ENCODE measurements at places on chromosomes 4 and X.

DNA sequence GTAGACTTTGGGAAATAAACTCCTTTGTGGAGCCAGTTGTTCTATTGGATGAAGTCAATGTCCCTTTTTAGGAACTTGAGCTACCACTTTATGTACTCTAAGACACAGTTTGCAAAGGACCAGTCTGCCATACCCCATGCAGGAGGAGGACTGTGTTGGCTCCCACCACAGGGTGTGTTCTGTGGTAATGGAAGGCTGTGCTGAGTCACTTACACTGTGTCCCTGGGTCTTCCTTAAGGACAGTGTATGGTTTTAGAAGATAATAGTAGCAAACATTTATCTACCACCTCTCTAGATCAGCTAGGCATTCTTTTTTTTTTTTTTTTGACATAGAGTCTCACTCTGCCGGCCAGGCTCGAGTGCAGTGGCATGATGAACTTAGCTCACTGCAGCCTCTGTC, 184.0 kb upstream of the PGRMC2 start:
- H3K4me3 ChIP-seq, result no peak overlapping the region
- peaks cover 2% of the 10 kb centered on the region for H3K36me3 ChIP-seq
- no peaks in the 10 kb centered on the region for H3K27me3 ChIP-seq

- H3K27me3 ChIP-seq, result no peaks in the 10 kb centered on the region
- H3K36me3 ChIP-seq, result no peaks in the 10 kb centered on the region
- no peak for DNase-seq
- no peaks in the 10 kb centered on the region for H3K4me1 ChIP-seq
- no peak overlapping the region for H3K4me3 ChIP-seq
- no peak overlapping the region for H3K27ac ChIP-seq
Observed at GRCh38 chr4:133550436-133550835, 401.3 kb downstream of the PCDH10 start.

- H3K27ac ChIP-seq, result no peak overlapping the region
- no peak for DNase-seq
- no peaks in the 10 kb centered on the region for H3K4me1 ChIP-seq
- peaks cover 13% of the 10 kb centered on the region for H3K27me3 ChIP-seq
Observed at GRCh38 chr4:17246656-17247055, 265.2 kb downstream of the QDPR start.

DNA sequence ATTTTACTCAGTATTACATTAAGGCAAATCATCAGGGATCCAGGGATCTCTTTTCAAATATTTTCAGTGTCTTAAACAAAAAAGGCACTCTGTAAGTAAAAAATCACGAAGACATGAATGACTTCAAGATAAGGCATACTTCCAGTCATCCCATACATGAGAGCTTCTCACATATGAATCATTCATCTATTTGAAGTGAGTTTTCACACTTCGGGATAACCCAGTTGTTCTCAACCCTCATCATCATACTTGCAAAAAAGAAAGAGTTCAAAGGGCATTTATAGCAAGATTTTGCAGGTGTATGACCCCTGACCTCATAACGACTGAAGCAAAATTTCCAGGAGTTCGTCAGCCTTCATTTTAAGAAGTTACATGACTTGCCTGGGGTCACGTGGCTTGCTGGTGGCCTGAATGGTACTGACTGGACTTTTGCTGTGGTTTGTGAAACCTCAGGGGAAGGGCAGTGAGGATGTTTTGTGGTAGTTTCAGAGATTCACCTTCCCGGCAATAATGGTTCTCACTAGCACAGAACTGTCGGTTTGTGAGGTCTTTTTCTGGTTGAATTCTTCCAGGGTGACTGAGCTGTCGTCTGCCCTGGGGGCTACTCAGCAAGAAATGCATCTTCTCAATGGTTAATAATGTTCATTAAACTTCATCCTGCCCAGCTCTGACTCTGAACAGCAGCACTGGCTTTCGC, 115.8 kb upstream of the SHISA3 start:
- no peak overlapping the region for H3K4me3 ChIP-seq
- DNase-seq, result no peak
- peaks cover 24% of the 10 kb centered on the region for H3K27me3 ChIP-seq
- H3K27ac ChIP-seq, result no peak overlapping the region
- H3K36me3 ChIP-seq, result no peaks in the 10 kb centered on the region

DNA sequence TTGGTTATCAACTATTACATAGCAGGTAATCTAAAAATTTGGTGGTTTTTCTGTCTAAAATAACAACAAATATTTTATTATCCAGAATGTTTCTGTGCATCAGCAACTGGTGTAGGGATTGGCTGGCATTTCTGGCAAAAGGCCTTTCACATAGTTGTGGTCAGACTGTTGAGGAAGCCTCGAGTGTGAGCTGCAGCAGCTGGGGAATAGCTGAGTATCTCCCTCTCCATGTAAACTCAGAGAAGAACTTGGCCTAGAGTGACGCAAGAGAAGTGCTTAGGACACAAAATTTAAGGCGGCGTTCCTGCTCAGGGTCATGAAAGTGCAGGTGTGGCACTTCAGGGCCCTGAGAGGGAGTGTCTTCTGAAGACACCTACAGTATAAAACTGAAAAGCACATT, 558.9 kb downstream of the SPOCK3 start:
- H3K36me3 ChIP-seq, result no peaks in the 10 kb centered on the region
- H3K27ac ChIP-seq, result no peak overlapping the region
- DNase-seq, result no peak
- H3K4me3 ChIP-seq, result no peak overlapping the region

DNA sequence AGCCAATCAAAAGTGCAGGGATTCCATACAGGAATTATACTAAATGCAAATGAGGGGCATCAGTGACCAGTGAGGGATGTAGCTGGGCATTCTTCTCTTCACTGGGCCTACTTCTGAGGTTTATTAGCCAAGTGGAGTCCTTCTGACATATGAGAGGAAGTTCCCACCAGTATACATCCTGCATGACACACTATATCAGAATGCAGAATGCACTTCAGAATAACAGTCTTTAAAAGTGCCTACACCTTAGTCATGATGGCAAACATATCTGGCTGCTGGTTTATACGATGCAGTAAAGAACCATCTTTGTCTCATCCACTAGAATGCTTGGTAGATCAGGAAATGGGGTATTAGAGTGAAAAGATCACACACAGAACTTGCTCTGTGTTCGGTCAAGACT, 180.3 kb upstream of the PPARGC1A start:
- H3K4me3 ChIP-seq, result no peak overlapping the region
- no peaks in the 10 kb centered on the region for H3K4me1 ChIP-seq
- no peak overlapping the region for H3K27ac ChIP-seq
- H3K27me3 ChIP-seq, result peaks cover 4% of the 10 kb centered on the region

DNA sequence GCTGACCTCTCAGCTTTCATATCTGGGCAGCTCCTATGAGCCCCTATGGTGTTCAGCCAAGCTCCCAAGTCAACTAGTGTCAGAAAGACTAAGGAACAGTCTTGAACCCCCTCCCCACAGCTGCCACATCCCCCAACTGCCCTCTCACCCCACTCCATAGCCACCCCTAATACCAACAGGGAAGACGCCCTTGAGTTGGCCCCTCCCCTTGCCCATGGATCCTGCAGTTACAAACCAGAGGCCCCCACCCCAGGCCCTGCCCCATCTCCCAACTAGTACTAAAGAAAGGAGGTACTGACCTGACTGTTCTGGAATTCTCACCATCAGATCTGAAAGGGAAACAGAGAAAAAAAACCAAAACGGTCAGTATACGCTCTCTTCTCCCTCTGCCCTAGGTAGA, 10.2 kb upstream of the IQSEC2 start:
- H3K27ac ChIP-seq, result no peak overlapping the region
- DNase-seq, result no peak
- no peaks in the 10 kb centered on the region for H3K27me3 ChIP-seq
- no peaks in the 10 kb centered on the region for H3K36me3 ChIP-seq
- no peak overlapping the region for H3K4me3 ChIP-seq

DNA sequence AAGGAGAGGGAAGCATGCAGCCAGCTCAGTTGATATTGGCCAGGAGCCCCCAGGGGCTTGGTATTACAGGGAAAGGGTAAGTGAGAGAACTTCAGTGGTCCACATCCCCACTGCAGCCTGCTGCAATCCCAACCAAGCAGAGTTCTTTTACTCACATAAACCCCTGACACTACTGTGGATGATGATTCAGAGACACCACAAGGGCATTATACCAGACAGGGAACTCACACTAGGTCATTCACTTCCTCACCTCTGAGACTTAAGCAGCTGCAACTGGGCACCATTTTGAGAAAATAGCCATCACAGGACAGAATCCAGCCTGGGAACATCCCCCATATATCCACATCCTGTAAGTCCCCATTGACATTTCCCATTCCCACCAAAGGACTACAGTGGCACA, 248.0 kb downstream of the INPP4B start:
- no peaks in the 10 kb centered on the region for H3K27me3 ChIP-seq
- H3K4me1 ChIP-seq, result peaks cover 4% of the 10 kb centered on the region
- H3K4me3 ChIP-seq, result no peak overlapping the region
- H3K27ac ChIP-seq, result no peak overlapping the region

GRCh38 chrX:119398974-119399771, at the start of gene SLC25A43:
Gene SLC25A43, plus strand, starts transcription at chrX:119399336. Its CDS starts 68 bp downstream, at chrX:119399404.
- DNase-seq, result peak; percentile 38
- H3K4me3 ChIP-seq, result peak within 1 kb of the TSS; percentile 85
- peaks cover 22% of the 10 kb centered on the region for H3K4me1 ChIP-seq
- peak within 1 kb of the TSS; percentile 82 for H3K27ac ChIP-seq

DNA sequence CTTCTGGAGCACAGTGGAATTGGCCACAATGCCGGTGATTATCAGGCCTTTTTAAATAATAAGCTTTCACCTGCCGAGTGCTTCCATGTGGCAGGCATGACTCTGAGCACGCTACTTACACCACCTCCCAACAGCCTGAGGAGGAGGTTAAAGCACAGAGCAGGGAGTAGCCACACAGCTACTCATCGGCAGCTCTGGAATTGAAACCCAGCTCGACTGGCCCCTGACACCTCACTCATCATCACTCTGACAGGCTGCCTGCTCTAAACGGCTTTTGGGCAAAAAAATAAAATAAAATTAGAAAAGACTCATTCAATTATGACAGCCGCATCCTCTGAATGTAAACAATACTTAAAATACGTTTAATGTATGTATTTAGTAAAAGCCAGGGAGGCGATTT, 326.4 kb upstream of the NOCT start:
- no peak for DNase-seq
- no peaks in the 10 kb centered on the region for H3K4me1 ChIP-seq
- H3K27me3 ChIP-seq, result peaks cover 5% of the 10 kb centered on the region
- H3K27ac ChIP-seq, result no peak overlapping the region
- H3K36me3 ChIP-seq, result no peaks in the 10 kb centered on the region
- H3K4me3 ChIP-seq, result no peak overlapping the region

GRCh38 chr4:17068392-17068791, 169.9 kb upstream of the LDB2 start:
- DNase-seq, result no peak
- H3K4me3 ChIP-seq, result no peak overlapping the region
- H3K27ac ChIP-seq, result no peak overlapping the region
- no peaks in the 10 kb centered on the region for H3K36me3 ChIP-seq
- peaks cover 7% of the 10 kb centered on the region for H3K27me3 ChIP-seq

GRCh38 chr4:109676886-109677285, 26.4 kb downstream of the CASP6 start:
- H3K27ac ChIP-seq, result no peak overlapping the region
- no peak overlapping the region for H3K4me3 ChIP-seq
- H3K36me3 ChIP-seq, result peaks cover 46% of the 10 kb centered on the region
- H3K4me1 ChIP-seq, result peaks cover 5% of the 10 kb centered on the region
- no peak for DNase-seq
- no peaks in the 10 kb centered on the region for H3K27me3 ChIP-seq

- peaks cover 14% of the 10 kb centered on the region for H3K4me1 ChIP-seq
- no peak overlapping the region for H3K27ac ChIP-seq
- H3K4me3 ChIP-seq, result no peak overlapping the region
- H3K36me3 ChIP-seq, result no peaks in the 10 kb centered on the region
- DNase-seq, result no peak
Observed at GRCh38 chr4:121308328-121308663, 72.5 kb downstream of the QRFPR start.
